Germinal center (tissue), 1 donor: ENCODE measurements at places on chromosomes 3 and 15.
A peak's percentile ranks its signal among the peaks of the same experiment; 100 is the strongest.

DNA sequence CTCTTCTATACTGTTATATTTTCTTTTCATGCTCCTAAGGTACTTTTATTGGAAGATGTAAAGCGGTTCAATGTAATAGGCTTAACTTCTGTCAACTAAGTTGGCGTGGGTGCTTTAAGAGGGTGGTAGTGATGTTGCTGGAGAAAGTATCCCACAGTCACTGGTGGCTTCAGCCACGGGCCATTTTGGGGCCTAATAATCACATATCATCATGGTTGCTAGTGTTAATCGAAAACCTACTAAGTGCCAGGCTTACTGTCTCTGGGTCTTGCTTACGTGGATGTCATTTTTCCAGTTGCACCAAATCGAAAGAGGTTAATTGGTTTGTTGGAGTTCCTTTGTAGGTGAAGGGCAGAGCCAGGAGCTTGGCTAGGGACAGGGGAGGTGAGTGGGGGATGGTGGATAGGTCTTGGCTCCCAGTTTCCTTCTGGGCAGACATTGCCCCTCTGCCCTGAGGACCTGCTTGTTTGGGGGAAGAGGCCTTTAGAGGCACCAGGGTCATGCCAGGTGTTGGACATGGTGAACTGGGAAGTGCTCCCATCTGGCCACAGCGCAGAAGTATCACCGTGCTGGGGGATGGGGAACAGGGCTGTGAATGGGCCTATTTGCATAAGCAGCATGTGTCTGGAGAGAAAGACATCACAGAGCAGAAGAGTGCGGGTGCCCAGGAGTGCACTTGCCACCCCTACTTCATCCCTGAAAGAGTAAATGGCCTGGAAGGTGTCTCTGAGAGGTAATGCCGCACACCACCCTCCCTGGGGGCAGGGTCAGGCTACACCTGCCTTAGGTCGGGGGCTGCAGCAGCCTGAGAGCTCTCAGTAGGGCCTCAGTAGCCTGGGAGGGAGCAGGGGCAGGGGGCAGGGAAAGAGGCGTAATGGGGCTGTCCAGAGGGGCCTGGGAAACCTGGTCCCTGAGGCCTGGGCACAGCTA lies 62.4 kb upstream of the POLG start:
- DNase-seq = no peak

- no peak for DNase-seq
Observed at GRCh38 chr3:113783980-113784379, 37.1 kb downstream of the ATP6V1A start.

DNA sequence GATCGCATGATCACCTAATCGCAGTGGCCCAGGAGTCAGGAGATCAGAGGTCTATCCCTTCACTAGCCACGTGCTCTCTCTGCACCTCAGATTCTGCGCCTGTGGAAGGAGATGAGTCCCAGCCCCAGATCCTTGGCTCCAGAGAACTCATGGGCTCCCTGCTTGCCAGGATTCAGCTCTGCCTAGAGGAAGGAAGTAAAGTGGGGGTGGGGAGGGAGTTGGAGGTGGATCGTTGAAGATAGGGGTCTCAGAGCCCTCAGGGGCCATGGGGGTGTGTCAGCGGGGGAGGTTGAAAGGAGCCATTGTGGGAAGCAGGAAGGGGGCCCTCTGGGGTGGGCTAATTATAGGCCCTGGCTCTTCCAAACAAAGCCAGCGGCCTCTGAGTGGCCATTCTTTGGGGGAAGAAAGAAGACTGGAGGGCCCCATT lies 11.3 kb upstream of the STRA6 start:
- no peak for DNase-seq

- no peak for DNase-seq
Observed at GRCh38 chr3:147312786-147313280, 93.5 kb downstream of the ZIC4 start.

DNA sequence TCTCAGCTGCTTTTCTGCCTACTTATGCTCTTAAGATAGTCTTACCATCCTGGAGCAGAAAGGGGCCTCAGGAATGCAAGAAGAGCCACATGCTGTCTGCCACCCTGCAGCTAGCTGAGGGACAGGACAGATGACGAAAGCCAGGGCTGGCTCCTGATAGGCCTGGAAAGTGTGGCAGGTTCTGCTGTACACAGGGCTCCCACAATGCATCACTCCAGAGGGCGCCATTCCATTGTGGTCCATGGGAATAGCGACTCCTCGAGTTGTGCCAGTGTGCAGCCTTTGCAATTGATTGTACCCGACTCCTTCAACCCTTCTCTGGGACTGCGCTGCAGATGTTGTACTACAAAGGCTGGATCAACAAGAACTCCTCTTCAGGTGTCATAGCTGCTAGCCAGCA lies 11.2 kb downstream of the ACAN start:
- DNase-seq = no peak

GRCh38 chr3:183487896-183488295 lies 59.5 kb upstream of the MCF2L2 start:
- DNase-seq = no peak

DNA sequence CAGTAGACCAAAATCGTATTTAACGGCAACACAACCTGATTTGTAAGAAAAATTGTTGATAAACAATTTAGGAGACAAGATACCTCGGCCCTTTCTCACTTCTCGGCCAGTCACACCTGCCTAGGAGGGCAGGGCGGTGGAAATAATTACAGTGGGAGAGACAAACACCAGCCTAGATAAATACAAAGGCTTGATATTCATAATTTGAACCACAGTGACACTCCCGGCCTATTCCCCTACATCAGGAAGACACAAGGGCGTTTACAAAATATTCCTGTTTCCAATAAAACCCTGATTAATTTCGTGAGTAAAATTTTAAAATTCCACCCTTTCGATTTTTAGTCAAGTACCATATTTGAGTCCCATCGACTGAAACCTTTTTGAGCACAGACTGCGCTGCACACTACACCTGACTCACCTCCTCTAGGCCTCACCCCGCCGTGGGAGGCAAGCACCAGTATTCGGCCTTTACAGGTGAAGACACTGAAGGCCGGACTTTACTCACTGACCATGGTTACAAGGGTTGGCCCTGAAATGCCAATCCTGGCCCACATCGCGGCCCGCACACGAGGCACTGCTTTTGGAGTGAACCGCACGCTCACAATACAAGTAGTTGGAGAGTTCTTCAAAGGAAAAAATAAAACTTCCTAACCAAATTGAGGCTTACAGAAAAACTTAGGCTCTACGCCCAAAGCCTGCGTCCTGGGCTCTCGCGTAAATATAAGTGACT lies 794 bp downstream of the ARPP19 start:
- peak; percentile 31 for DNase-seq

DNA sequence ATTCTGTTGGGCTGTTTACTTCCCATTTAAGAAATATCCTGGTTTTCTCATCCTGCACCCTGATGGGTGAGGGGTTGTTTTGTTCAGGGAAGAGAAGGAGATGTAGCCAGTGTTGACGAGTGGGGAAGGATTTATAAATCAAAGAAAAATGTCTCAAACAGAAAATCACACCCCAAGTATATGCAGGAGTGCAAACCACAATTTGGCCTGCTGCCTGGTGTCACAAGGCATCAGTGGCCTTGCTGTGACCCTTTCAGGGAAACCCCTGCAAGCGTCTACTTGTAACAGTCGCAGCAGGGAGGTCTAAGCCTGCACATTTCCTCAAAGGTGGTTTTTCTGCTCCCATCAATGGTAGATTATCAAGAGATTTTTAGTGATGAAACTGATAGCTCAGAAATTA lies 132.6 kb upstream of the LRRN1 start:
- DNase-seq = no peak

DNA sequence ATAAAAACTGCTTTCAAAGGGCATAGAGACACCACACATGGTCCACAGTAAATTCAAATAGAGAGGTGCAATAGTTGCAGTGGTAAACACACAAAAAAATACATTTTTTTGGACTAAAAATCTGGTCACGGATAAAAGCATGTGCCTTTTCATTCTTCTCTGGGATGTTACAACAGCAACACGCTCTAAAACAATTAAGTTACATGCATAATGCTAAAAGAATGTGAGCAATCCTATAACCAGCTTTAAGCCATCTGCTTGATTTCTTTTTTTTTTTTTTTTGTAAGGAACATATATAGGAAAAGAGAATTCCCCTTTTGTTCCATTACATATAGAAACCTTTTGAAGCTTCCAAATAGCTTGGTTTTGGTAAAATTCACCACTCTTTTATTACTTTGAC lies 20.0 kb downstream of the WNT5A start:
- DNase-seq = no peak

- DNase-seq = no peak
Observed at GRCh38 chr3:153061938-153062528, 100.0 kb upstream of the RAP2B start.

DNA sequence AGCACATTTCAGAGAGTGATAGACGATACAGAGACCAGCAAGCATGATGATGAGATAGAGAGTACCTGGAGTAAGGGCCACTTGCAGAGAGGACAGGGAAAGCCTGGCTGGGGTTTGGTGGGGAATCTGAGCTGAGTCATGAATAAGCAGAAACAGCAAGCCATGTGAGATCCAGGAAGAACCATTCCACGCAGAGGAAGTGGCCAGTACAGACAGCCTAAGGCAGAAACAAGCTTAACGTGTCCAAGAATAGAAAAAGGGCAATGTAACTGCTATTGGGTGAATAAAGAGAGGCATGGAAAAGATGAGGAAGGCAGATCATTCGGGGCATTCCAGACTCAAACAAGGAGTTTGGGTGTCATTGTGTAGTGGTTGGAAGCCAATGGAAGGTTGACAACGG lies 816.3 kb upstream of the CFAP20DC start:
- no peak for DNase-seq

DNA sequence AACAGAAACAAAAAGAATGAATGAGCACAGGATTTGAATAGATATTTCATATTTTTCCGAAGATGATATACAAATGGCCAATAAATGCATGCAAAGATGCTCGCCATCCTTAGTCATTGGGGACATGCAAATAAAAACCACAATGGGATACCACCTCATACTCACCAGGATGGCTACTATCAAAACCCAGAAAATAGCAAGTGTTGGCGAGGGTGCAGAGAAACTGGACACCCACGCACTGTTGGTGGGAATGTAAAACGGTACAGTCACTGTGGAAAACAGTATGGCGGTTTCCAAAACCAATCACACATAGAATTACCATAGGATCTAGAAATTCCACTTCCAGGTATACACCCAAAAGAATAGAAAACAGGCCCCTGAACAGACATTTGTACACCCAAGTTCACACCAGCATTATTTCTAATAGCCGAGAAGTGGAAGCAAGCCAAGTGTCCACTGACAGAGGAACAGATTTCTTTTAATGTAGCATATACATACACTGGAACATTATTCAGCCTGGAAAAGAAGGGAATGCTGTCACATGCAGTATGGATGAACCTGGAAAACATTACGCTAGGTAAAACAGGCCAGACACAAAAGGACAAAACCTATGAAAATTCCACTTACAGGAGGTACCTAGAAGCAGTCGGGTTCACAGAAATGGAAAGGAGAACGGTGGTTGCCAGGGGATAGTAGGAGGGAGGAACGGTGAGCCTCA lies 3.6 kb downstream of the RNF168 start:
- no peak for DNase-seq

GRCh38 chr3:136620436-136620835 lies 131.7 kb downstream of the STAG1 start:
- no peak for DNase-seq

GRCh38 chr15:99734575-99734974 lies 1.3 kb upstream of the LYSMD4 start:
- DNase-seq = no peak

DNA sequence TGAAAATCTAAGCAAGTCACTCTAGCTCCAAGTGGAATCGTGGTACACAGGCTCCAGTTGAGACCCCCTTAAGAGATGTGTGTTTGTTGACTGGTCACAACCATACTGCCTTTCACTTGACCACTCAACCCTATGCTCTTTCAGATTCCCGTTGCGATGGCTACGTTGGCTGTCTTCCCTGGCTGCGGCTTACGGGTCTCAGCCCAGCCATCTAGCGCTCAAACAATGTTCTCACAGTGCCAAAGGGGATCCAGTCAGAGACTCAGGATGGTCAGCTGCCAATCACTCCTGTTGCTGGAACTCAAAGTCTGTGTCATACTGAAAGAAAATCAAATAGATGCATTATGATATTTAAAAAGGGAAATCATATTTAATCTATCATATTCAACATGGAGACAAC lies 237.6 kb downstream of the ITPR1 start:
- no peak for DNase-seq

DNA sequence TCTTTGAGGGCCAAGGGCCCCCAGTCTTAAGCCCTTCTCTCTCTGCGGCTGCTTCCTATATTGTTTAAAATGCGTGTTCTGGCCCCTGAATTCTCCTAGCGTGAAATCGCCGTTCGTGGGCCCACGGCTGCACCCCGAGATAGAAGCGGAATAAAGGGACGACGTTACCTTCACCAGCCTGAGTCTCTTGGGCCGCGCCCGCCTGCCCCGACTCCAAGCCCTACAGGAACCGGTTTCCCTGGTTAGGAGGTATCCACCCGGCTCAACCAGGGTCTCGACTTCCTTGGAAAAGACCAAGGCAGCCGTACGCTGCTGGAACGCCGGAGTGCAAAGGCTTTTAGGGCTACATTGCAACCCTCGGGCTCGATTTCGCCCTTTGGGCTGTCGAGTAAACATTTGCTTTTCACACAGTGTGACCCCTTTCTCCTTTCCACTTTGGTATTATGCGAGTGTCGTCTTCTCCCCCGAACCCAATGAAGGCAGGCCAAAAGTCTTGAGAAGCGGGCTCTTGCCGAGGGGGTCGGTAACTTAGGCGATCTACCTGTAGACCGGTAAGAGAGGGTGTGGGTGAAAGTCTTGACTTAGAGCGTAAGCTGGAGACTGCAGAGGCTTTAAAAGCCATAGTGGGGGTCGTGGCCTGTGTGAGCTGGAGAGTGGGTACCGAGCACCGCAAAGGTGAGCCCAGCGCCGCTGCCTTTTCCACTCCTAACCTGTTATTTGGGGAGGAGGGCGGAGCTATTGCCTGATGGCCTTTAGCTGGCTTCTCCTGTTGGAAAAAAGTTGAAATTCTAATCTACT lies 2.0 kb downstream of the TRIM71 start:
- no peak for DNase-seq

- no peak for DNase-seq
Observed at GRCh38 chr3:112744106-112744505, 102.6 kb downstream of the CD200R1L start.

DNA sequence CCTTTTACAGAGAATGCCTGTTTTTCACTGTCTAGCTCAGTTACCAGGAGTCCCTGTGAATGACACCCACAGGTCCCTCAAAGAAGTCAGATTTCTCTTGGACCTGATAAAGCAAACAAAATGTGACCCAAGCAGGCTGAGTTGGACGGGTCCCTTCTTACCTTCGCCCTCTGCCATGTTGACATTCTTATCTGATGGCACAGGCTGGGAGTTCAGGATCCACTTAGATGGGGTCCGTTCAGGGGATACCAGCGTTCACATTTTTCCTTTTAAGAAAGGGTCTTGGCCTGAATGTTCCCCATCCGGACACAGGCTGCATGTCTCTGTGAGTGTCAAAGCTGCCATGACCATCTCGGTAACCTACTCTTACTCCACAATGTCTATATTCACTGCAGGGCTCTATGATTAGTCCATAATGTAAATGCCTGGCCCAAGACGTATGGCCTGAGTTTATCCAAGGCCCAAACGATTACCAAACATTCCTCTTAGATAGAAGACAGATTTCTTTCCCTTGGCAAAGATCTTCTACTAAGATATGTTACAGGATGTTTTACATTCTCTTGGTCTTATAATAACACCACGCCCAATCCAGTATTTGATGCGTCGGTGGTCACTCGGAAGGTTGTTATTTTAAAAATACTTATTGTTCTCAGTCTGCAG lies 179.1 kb downstream of the THSD4 start:
- no peak for DNase-seq

GRCh38 chr15:51382787-51383186 lies 41.3 kb downstream of the GLDN start:
- DNase-seq = peak; percentile 20

- DNase-seq = no peak
Observed at GRCh38 chr15:66785637-66786036, 83.6 kb downstream of the SMAD6 start.
